ENCODE measurements at places on chromosomes 4 and X.

GRCh38 chr4:184376126-184376838 lies 98.1 kb downstream of the IRF2 start:
- DNase-seq, result no peak

DNA sequence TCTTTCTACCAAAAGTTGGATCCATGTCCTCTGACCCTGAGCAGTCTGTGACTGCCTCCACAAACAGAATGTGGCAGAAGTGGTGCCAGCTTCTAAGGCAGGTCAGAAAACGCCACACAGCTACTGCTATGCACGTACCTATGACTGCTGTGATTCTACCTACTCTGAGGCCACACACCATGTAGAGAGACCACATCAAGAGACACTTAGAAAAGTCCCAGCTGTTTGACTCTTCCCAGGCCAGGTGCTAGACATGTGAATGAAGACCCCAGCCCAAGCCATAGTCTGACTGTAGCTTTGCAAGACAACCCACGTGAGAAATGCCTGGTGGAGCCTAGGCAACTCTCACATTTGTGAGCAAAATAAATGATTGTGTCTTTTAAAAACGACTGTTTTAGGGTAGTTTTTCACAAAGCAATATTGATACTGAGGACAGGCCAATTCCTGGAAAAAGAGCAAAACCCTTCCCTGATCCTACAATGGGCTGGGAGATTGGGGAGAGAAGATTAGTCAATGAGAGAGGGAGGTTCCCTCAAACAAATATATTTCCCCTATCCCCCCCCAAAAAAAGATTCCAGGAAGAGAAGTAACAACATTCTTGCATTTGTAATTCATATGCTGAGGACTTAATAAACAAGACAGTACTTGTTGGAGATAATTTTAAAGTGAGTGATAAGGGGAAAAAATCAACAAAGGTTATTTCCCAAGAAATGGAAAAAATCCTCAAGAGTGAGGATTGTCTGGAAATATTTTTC lies 33.3 kb downstream of the FRYL start:
- DNase-seq, result no peak

GRCh38 chrX:126815806-126816205 lies 3.7 kb upstream of the PRR32 start:
- DNase-seq, result no peak

- DNase-seq, result no peak
These were observed 113.4 kb downstream of the SCLT1 start for GRCh38 chr4:128979934-128980333.

DNA sequence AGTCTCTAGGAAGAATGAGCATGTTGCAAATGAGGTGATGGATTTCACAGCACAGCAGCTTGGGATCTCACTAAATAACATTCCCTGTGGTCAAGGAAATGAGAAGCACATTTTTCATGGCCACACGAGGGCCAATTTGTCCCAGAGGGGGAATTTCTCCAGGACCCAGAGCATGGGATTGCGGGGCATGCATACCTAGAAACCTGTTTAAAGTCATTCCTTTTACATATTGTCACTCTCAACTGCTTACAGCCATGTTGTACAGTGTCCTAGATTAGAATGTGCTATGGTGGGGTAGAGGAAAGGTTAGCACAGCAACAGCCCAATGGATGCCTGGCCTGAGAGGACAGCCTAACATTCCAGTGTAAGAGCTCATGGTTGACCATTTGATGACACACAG lies 37.4 kb upstream of the NLGN4X start:
- DNase-seq, result no peak

DNA sequence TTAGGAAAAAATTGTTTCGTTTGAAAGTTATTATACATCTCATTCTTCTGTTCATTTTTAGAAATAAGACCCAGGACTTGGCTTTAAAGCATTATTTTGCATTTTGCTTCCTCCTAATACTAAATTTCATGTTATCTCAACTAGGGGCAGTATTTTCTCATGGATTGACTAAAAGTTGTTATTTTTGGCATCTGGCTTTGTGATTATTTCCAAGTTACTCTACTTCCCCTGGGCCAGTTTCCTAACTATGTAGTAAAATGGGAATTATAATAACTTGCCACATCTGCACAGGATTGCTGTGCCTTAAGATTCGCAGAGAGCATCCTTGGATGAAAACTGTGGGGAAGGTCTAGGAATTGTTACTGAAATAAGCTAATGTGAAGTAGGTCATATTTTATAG lies 3.0 kb downstream of the RBPJ start:
- DNase-seq, result no peak

- no peak for DNase-seq
These were observed 125.4 kb upstream of the CHRDL1 start for GRCh38 chrX:110920991-110921390.

GRCh38 chr4:87024201-87024600 lies 89.4 kb downstream of the AFF1 start:
- DNase-seq, result no peak

DNA sequence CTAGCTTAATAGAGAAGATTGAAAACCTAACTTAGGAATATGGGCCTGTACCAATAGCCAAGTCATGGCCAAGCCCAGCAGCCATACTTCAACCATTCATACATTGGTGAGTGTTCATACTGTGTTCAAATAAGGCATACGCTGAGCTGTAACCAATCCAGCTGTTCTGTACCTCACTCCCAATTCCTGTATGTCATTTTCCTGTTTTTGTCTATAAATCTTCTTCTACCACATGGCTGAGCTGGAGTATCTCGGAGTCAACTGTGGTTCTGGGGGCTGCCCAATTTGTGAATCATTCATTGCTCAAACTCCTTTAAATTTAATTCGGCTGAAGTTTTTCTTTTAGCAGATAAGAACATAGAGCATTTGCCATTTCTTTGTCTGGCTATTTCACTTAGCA lies 195.3 kb upstream of the ANKRD50 start:
- DNase-seq, result no peak

- no peak for DNase-seq
These were observed 362.0 kb upstream of the BOD1L1 start for GRCh38 chr4:13989501-13989900.

- no peak for DNase-seq
These were observed 131.7 kb upstream of the PCDH18 start for GRCh38 chr4:137664046-137664387.

GRCh38 chr4:59553721-59554091 lies 1646.4 kb upstream of the ADGRL3 start:
- DNase-seq, result no peak

DNA sequence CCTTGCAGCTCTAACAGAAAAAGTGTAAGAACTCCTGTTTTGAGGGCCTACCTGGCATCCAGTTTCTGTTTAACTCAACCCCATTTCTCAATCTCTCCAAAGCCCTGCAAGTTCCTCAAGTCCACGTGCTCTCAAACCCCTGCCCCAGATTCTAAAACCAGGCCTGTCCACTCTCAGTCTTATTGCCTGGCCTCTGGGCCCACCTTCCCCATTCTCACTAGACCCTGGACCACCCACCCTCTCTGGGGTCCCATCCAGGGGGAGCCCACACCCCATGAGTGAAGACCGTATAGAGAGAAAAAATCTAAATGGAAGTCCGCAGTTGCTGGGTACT lies 58.3 kb downstream of the TLR10 start:
- no peak for DNase-seq

GRCh38 chr4:42555828-42556227 lies 101.1 kb downstream of the ATP8A1 start:
- DNase-seq, result no peak

- DNase-seq, result no peak
These were observed 271.0 kb downstream of the STK32B start for GRCh38 chr4:5322321-5322720.

- DNase-seq, result no peak
These were observed 127.6 kb downstream of the EIF4E start for GRCh38 chr4:98801259-98801725.

DNA sequence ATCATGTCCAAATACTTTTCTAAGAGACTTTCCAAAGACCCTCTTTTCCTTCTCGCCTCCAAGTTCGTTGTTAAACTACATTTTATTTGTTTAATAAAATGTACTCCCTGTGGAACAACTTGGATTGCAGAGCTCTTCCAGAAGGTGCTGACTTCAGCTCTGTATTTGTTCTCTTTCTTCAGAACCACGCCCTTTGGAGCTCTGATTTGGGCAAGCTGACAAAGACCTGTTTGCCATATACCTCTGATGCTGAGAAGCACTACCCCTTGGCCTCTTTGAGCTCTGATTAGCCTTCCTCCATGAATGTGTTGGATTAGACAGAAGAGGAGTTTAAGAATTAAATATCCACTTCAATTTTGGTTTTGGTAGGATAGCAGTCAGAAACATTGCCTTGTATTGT lies 815.1 kb upstream of the POU3F4 start:
- DNase-seq, result no peak

GRCh38 chr4:26912069-26912468 lies 51.4 kb downstream of the STIM2 start:
- no peak for DNase-seq

GRCh38 chrX:129013574-129013973 lies 509.7 kb downstream of the SMARCA1 start:
- DNase-seq, result no peak

DNA sequence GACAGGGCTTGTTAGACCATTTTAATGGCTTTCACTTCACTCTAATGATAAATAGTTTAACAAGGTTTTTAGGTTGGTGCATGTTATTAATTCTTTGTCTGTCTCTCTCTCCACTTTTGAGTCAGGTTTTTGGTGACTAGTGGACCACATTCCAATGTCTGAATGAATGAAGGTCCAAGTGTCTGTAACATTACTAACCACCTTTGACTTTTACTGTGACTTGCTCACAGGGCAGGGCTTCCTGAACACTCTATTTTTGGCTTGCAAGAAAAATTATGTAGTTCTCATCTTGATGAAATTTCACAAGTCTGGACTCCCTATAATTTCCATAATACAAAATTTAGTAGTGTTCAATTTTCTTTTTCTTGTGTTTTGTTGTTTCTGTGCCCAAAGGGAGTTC lies 78.9 kb upstream of the BMPR1B start:
- no peak for DNase-seq

Measured in cortex of kidney (tissue), 1 donor.